ENCODE measurements at places on chromosomes 16 and 17.

DNA sequence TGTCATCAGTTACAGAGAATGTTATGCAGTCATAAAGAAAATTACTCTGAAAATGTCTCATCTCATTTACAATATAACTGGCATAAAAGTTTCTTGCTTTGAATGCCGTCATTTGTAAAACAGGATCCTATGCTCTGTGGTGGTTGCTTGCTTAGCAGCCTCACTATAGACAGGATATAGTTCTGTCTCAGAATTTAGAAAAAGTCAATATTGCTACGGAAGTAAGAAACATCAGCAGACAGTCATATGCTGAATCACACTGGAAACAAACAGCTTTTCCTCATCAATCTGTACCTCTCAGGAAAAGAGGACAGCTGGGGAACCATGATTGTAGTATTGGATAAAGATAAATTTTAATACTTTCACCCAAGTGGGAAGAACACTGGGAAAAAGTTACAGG is 105.5 kb downstream of the MYO1D start:
- DNase-seq, result no peak

DNA sequence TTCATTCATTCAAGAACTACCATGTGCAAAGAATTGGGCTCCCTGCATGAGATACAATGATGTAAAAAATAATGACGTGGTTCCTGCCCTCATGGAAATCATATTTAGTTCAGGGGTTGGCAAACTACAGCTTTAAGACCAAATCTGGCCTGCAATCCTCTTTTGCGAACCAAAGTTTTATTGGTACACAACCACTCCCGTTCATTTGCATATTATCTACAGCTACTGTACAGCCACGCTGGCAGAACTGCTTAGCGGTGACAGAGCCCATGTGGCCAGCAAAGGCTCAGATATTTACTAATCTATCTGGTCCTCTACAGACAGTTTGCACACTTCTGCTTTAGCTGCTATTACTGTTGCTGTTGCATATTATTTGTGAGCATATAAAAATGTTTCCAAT is 167.7 kb downstream of the XYLT1 start:
- DNase-seq, result no peak

GRCh38 chr16:19696328-19696727 is 21.7 kb downstream of the KNOP1 start:
- DNase-seq, result peak; percentile 38

DNA sequence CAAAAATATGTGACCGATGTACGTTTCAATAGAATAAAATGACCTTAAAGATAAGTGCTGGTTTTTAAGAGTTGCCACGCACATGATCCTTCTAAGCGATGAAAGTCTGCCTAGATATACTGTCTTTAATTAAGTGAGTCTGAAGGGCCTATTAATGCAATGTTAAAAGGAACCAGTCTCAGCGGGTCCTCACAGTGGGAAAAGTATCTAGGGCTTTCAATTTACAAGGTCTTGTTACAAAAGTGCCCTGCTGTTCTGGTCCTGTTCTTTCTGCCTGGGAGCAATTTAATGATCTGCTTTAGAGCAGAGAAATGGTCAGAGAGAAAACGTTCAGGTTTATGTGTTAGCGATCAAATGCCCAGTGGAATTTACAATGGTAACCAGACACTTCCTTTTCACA is 864.0 kb downstream of the KCNJ2 start:
- no peak for DNase-seq

DNA sequence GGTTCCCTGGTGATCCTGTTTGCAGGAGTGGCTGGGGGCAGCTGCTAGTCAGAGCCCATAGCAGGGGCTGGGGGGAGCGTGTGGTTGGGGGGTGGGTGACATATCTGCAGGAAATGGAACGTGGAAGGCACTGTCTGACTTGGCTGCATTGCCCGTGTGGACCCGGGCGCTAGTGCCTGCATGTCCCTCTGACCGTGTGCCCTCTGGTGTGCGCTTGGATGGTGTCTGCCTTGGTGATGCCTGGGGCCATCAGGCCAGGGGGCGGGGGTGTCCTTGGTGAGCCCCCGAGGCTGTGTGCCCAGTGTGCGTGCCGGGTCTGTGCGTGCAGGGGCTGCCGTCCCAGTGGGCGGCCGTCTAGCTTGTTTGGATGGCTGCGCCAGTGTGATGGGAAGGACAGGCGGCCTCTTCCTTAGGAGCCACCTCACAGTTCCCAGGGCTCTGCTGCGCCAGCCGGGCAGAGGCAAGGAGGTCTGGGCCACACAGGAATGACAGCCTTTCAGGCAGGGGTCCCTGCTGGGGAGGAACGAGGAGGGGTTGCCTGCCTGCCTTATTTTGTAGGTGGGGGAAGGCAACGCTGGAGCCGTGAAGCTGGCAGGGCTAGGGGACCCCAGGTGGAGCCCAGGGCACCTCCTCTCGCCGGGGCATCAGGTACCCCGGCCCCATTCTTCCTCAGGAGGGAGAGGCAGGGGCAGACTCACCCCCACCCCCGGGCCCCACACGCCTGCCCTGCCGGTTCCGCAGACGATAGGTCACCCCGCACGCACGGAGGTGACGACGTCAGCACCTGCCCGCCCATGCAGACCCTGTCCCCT is 693 bp downstream of the NDRG4 start:
- no peak for DNase-seq

GRCh38 chr17:48624544-48625494 is 1.3 kb downstream of the HOXB9 start:
- no peak for DNase-seq

DNA sequence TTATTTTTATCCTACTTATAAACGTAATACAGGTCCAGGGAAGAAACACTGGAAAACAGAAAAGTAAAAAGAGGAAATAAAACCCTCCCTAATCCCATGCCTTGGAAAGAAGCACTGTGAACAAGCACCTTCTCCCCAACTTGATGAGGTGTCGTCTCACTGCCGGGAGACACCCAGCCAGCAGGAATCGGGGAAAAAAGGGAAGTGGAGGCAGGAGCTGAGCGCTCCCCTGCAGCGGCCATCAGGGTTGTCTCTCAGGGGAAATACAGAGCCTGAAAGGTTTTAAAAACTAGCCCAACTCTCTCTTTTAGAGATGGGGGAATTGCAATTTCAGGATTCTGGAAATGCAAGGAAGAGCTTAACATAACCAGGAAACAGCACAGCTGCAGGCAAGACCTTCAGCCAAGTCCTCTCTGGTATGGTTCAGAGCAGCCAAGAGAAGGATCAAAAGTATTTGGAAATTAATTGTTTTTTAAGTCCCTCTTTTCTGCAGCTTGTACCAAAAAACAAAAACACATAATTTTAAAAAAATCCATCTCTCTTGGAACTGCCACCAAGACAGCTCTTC is 96.3 kb upstream of the RCVRN start:
- DNase-seq, result no peak

DNA sequence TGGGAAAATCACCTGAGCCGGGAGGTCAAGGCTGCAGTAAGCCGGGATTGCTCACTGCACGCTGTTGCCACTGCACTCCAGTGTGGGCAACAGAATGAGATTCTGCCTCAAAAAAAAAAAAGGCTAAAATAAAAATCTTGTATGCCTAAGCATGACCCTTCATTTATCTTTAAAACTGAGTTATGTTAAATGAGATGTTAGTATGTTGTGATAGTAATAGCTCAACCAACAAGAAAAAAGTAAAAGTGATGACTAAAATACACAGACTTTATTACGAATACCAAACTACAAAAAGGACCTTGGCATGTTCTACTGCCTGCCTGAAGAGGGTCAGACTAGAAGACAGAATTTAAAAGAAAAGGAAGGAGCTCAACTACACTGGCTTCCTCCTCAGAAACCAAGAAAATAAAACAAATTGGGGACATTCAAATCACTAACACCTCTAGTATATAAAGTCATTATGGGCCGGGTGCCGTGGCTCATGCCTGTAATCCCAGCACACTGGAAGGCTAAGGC is 4.4 kb downstream of the SMURF2 start:
- DNase-seq, result no peak
